ENCODE measurements at places on chromosomes 7 and 10.

GRCh38 chr7:130903358-130903974 is 169.5 kb upstream of the KLF14 start:
- DNase-seq: no peak

GRCh38 chr10:69009360-69009759 is 20.8 kb downstream of the KIFBP start:
- no peak for DNase-seq

- DNase-seq: no peak
Measured at GRCh38 chr10:106500925-106501525, 663.5 kb downstream of the SORCS1 start.

DNA sequence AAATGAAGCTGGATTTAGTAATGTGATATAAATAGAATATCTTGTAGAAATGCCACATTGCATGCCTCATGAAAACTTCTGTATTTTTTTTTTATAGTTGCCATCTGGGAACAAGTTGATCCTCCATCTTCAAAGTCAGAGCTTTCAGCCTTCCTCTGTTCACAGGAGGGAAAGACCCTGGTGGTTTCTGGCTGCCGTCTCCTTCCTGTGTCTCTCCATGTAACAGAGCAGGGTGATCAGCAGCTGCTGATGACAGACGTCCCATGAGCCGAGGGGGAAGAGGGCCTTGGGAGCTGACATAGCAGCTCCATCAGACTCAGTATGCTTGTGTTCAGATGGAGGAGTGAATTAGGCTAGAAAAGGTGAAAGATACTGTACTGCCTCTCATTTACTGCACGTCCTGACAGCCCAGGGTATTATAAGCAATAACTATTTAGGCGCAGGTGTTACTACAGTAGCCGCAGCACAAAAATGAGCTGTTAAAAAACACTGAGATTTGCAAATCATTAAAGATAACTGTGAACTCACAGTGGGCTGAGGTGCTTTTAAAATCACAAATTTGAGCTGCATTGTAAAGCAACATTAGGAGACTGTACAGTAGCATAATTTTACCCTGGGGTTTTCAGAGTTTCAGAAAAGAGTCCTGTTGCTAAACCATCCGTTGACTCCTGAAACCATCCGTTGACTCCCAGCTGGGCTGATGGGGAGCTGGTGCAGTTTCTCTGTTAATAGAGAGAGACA is 103.3 kb downstream of the CFAP58 start:
- no peak for DNase-seq
